ENCODE measurements at places on chromosomes 16 and 17.

GRCh38 chr17:7717756-7718350 is 309 bp downstream of the DNAH2 start:
- peak; percentile 45 for DNase-seq

DNA sequence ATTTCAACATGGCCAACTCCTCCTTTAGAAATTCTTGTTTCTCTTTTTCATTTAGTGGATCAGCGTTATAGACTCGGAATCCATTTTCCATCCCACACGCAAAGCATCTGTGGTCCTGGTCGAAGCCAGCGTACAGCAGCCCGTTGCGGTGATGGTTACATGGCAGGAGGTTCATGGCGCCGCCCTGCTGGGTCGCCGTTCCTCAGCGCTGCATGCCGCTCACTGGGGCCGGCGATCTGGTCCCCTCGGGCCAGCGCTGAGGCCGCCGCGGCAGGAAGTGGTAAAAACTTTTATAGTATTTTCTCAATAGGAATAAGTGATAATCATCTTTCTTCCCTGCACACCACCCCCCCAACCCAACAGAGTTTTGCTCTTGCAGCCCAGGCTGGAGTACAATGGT is 29.9 kb upstream of the RHOT1 start:
- no peak for DNase-seq

DNA sequence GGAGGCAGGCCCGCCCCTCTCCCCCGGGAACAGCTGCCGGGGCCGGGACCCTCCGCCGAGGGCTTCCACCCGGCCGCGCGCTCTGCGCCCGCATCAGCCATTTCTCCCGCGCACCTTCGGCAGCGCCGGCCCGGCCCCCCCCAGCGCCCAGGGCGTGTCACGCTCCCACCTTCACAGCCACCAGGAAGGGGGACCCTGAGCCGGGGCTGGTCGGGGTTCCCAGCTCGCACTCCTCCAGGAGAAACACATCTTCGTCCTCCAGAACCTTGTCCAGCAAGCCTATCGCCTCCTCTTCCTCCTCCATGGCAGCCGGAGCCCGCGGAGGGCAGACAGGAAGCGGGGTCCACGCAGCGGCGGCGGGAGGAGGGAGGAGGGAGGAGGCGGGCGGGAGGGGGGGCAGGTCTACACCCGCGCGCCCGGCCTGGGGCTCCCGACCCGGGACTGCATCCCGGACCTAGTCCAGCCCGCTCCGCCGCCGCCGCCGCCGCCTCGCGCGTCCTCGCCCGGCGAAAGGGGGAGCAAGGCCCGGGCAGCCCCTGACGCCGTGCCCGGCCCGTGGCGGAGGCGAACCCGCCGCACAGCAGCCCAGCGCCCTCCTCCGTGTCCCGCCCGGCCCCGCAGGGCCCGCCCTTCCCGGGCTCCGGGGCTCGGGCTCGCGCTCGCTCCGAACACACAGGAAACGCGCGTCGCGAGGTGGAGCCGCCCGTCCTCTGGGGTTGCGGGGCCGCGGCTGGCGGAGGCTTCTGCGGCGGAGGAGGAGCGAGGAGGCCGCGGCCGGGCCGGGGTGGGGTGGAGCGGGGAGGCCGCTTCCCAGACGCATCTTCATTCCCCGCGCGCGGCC is 70.8 kb downstream of the ABR start:
- DNase-seq: peak; percentile 70

DNA sequence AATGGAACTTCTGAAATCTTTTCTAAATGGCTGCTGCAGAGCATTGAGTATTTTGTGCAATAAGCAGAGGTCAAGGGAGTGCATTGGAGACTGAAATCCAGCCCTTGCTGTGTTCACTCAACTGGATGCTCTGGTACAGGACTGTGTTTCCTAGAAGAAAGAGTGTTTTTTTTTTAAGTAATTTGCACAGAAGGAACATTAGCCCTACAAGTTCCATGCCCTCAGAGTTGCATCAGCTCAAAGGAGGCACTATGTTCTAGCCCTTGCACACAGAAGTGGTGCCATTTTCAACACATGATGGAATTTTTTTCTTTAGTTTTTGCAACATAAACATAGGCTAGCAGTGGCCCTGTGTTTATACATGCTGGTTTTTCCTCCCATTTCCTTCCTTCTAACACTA is 144.1 kb upstream of the HLF start:
- DNase-seq: no peak

DNA sequence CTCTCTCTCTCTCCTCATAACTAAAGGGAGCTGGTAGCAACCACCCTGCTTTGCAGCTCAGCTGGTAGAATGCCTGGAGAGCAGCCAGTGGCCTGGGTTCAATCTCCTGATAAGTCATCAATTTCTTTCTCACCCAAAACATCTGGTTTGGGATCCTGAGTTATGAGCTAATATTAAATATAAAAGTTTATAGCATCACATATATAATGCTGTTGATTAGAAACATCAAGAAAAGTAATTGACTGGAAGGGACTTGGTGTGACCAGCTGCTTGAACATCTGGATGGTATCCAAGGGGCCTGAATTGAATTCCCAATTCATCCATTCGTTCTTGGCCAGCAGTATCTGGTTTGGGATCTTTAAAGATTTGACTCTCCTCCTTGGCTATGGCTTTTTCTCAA is 12.2 kb upstream of the ELAC2 start:
- no peak for DNase-seq

- DNase-seq: no peak
These were observed 7.3 kb downstream of the HASPIN start for GRCh38 chr17:3730881-3731429.

DNA sequence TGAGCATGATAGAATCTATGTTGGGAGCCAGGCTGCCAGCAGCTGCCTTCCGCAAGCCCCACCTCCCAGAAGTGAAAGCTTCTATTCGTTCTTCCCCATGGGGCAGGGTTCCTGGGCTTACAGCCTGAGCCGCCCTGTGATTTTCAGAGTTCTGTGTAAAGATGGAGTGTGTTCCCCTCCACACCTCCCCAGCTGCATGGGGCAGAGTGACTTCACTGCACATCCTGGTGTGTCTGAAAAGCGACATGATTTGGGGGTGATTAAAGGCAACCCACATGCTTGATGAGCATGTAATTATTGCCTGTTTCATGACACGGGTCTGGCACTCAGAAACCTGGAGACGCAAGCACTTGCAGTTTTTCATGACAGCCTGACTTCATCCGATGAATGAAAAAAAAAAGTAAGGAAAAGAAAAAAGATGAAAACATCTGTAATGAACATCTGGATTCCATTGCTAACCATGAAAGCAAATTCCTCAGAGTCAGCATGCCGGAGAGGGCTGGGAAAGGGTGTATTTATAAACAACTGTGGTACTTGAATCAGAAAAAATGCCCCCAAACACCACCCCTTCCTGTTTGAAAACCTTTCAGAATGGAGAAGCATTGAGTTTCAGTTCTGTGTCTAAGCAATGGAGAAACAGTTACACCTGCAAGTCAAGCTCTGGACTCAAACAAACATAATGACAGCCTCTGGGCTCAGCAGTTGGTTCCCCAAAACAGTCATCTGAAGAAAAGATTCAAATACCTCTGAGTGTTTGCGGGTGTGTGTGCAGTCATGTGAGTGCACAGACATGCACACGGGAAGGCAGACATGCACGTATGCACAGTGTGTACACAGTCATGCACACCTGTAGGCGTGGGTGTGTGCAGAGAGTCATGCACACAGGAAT is 266.0 kb downstream of the ENGASE start:
- no peak for DNase-seq

GRCh38 chr16:75239542-75240122 is 11.8 kb downstream of the BCAR1 start:
- DNase-seq: no peak

- DNase-seq: no peak
These were observed 45.1 kb upstream of the MTSS2 start for GRCh38 chr16:70730944-70731343.

DNA sequence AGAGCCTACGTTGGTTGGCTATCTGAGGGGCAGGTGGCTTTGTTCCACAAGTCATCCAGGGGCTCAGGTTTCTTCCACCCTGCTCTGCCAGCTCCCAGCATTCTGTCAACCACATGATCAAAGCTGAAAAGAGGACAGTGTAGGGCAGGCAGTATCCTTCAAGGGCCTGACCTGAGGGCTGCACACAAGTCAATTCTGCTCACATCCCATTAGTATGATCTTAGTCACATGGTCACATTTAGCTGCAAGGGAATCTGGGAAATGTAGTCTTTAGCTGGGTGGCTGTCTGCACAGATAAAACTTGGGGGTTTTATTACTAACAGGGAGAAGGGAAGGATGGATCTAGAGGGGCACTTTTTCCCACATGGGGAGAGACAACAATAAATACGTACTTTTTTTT is 97.3 kb downstream of the SALL1 start:
- no peak for DNase-seq

- no peak for DNase-seq
These were observed 478.8 kb downstream of the NPIPA7 start for GRCh38 chr16:16857603-16858283.

DNA sequence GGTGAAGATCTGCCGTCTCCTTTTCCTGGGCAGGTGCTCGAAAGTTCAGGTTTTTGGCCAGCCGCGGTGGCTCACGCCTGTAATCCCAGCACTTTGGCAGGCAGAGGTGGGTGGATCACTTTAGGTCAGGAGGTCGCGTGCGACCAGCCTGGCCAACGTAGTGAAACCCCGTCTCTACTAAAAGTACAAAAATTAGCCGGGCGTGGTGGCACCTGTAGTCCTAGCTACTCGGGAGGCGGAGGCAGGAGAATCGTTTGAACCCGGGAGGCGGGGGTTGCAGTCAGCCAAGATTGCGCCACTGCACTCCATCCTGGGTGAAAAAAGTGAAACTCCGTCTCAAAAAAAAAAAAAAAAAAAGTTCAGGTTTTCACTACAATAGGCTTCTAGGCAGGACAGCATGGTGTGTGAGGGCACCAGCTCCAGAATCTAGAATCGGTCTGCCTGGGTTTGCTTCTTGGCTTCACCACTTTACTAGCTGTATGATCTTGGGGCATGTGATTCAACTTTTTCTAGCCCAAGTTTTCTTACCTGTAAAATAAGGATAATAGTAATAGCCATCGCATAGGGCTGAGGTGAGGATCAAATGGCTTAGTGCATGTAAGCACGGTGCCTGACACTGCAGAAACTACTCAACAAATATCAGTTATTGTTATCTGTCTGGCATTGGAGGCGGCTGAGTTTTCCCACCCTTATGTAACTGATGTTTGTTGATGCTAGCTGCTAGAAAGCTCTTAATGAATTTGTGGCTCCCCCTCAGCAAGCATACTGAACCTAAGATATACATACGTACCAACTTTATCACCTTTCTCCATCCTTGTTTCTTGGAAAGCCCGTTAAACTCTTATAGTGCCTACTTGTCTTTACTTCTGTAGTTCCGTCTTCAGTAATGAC is 1.3 kb downstream of the PSMD12 start:
- DNase-seq: no peak

DNA sequence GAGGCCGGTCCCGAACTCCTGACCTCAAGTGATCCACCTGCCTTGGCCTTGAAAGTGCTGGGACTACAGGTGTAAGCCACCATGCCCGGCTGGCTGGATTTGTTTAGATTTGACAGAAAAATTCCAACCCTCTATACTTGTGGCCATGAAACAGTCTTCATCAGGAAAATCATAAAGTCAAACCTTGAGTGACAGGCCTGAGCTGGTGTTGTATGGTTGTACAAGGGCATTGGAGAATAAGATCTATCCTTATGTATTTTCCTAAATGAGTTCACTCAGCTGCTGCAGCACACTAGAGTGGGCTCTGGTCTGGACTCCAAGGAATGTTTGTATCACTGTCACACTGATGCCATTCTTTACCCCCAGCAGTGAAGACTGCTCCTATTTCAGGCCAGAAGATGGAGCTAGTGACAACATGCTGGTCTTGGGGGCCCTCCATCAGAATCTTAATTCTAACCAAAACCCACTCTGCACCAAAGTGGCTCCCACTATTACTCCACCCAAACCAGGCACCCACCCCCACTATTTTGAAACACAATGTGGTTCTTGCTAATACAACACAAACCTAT is 27.4 kb downstream of the SNX11 start:
- DNase-seq: no peak
